ENCODE measurements at places on chromosomes 1 and 21.

DNA sequence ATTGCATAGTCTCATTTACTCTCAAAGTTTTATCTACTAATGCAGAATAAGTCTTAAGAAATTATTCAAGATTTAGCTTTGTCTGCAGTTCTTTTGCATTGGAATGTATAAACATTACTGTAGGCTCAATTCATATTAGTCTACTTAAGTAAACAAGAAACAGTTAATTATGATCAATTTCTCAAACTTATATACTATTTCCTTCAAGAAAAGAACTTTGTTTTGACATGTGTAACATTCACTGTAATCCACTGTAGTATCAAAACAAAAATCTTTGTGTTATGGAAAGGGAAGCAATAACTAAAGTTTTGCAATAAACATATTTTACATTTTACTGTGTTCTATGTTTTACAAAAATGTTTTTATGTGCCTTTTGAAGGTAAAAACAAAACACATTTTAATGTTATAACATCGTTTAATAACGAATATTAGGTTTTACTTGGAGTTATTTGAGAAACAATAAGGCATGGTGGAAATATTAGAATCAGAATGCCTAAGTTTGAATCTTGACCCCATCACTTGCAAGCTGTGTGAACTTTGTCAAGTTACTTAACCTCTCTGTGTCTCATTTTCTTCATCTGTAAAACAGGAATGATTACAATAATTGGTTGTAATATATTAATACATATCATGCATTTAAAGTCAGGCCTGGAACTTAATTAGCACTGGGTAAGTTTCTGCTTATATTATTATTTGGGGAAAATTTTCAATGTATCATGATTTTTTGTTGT, 77.0 kb upstream of the DPH5 start:
- DNase-seq: no peak

DNA sequence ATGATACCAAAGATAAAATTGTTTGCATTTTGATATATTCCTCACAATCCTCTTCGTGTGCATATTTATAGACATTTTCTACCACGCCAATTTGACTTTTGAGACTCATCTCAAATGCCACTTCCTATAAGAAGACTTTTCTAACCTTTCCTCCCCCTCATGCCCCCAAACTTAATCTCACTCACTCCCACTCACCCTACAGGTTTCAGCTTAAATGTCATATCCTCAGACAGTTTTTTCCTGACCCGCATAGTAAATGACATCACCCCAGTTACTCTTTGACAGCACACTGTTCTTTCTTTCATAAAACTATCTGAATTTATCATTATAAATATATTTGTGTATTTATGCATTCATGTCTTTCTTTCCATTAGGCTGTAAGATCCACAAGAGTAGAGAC, 29.6 kb upstream of the RGS8 start:
- DNase-seq: no peak

DNA sequence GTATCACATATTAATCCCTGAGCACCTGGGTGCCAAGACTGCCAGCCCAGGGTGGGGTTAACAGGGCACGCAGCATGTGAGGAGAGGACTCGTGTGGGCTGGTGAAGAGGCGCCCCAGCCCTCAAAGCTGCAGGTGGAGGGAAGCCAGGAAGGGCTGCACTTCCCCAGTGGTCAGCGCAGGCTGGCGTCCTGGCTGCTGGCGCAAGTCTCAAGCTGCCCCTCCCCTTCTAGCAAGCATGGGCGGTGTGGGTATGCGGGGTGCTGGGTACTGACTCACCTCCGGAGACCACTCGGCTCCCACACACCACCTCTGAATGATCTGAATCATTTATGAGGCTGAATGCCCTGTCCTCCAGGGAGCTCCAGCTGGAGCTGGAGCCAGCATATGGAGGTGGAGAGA, 44.0 kb downstream of the EIF2D start:
- DNase-seq: no peak

DNA sequence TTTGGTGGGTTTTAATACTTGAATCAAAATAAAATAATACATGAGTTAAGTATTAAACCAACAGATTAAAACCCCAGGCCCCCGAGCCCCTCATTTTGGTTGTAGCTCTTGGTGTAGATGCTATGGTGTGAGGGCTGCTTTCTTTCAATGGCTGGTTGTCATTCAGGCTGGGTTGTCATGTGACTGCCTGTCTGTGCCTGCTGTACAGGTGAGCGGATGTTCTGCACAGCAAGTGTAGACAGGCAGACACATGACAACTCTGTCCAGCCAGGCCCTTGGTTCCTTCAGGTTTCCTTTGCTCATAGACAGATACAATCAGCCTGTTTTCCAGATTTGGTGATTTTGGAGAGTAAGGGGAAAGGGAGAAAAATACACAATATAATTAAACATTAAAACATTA, 281.9 kb upstream of the C1orf105 start:
- DNase-seq: peak; percentile 49

- no peak for DNase-seq
Observed at GRCh38 chr1:111161843-111162487, 21.9 kb downstream of the CEPT1 start.

DNA sequence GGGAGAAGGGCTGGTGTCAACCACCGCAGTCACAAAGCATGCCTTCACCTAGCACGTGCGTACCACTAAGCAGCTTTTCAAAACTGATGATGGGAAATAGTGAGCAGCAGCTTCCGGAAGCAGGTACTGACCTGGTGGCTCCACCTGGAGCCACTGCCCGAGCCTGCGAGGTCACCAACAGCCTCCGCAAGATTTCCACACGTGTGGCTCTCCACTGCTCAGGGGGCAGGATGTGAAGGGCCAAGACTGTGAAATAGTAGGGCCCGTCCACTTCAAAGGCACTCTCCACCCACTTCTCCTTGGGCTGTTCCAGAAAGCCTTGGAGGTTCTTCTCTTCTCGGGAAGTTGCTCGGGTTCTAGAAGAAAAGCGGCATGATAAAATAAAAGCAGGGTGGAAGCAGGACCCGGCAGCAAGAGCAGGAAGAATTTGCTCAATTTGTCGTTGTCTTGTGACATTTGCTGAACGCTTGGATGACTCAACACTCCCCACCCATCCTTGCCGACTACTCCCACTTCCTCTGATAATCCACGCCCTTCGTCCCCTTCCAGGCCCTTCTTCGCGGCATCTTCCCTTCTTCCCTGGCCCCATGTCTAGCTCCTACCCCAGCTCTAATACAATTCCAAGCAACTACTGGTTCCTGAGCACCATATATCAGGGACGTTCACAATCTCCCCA, 124.9 kb upstream of the IFFO2 start:
- DNase-seq: no peak
